ENCODE measurements at places on chromosomes 2 and 18. TPM values are rescaled to one million over a fixed set of nuclear protein-coding genes. Genes with fewer than 3 reads are reported as not detected.

The TMEM18 gene
- 17.7 TPM for total RNA-seq

The ATG4B gene
- total RNA-seq: 95.9 TPM

- DNase-seq: no peak
Observed at GRCh38 chr2:235255693-235256092, 238.2 kb upstream of the AGAP1 start.

- DNase-seq: peak; percentile 71
Observed at GRCh38 chr2:88690591-88691338, 708 bp upstream of the RPIA start.

DNA sequence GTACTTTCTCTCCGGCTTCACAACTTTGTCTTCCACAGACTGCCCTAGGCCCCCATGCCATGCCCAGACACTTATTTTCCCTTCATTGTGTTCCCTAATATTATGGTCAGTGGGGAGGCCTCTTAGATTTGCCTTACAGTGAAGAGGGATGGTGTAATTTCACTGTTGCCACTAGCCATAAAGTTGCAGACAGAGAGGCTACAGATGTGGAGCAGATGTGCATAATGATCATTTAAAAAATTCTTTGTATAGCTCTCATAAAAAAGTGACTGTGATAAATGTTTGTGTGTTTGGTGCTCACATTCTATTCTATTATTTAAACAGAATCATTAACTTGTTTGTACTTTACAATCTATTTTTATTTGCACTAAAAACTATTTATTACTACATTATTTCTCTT is 67.5 kb upstream of the FN1 start:
- DNase-seq: no peak

DNA sequence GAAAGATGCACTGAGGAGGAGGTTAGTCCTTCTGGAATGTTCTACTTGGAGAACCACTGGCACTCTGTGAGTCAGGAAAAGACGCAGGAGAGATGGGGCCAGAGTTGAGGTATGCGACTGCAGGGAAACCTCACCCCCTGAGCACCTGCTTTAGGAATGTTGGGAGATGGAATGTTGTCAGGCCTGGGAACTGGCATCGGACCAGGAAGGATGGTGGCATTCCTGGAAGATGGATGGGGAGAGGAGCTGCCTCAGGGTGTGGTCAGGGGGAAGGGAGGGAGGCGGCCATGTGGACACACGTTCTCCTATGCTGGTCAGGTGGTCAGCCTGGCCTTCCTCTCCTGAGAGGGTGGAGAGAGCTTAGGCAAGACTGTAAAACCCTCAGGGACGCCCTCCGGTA is 146.3 kb downstream of the CELF4 start:
- DNase-seq: no peak

Data from left colon (tissue), 2 donors.